ENCODE measurements at places on chromosomes 12 and 14. TPM values are rescaled to one million over a fixed set of nuclear protein-coding genes. Genes with fewer than 3 reads are reported as not detected.

The LRRC43 gene
- total RNA-seq = 0.54 TPM

The OVCH1 gene
- 0.36 TPM for total RNA-seq

The ADCY6 gene
- 16.4 TPM for total RNA-seq

The CMAS gene
- 29.1 TPM for total RNA-seq

The OTX2 gene
- not detected for total RNA-seq

The AJUBA gene
- total RNA-seq = 5.1 TPM

The BAZ1A gene
- total RNA-seq = 25.2 TPM

The OAS1 gene
- 9.6 TPM for total RNA-seq

GRCh38 chr12:42921741-42922504 is 332.4 kb upstream of the PRICKLE1 start:
- DNase-seq = no peak

DNA sequence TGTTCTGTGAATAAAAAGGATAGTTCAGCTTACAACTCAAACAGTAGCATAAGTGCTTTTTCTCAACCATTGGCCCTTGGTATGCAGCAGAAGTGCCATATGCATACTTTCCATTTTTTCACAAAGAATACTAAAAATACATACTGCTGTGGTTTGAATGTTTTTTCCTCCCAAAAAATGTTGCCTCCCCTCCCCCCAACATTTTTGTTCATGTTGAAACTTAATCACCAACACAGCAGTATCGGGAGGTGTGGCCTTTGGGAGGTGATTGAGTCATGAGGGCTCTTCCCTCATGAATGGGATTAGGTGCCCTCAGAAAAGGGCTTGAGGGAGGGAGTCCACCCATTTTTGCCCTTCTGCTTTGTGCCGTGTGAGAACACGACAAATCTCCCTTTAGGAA is 198.6 kb downstream of the ESR2 start:
- DNase-seq = no peak

DNA sequence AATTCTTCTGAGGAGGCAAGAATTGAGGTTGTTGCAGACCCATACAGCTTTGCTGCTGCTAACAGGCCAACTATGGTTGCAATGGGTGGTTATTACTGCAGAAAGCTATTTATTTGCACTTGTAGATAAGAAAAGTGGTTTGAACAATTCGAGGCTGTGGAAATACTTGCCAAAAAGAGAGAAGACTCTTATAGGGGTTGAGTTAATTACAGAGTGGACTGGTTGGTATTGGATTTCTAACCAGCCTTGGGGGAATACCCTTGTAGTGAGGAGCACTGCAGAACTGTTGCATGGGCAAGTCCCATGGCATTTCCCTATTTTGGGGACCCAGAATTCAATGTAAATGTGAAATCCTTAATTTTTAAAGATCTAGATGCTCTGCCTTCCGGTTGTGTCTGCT is 120.5 kb downstream of the KCNMB4 start:
- no peak for DNase-seq

- DNase-seq = no peak
These were observed 89.5 kb downstream of the TESC start for GRCh38 chr12:117009759-117010158.

DNA sequence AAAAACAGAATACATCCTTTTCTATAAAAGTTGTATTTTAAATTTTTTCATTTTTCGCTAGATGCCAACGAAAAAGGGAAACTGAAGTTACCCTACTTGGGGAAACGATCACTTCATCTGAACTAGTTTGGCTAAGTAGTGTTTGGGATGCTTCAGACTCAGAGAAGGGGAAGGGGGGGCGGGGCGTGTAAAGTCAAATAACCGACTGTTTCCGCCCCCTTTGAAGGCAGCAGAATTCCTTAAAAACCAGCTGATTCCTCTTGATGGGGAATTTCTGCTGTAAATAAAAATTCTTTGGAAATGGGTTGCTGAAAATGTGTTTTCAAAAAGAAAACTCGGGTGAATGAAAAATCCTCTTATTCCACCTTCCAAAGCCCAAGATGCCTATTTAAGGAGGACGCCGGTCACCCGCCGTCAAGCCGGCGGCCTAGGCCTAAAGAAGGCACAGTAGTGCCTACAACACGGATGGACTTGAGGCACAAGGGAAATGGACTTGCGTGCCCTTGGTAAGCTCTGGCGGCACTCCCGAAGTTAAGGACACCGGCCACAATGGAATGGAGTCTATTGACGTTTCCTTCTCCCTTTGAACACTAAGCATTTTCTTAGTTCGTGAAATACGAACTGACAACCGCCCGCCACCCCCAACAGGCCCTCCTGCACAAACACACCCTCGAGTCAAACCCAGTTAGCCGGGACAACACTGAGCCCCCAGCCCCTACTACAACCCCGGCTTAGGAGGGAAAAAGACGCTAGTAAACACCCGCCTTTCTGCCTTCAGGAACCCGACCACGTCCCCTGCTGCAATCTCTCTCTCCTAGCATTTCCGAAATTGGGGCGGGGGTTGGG is 1.9 kb downstream of the ATXN2 start:
- peak; percentile 68 for DNase-seq

- no peak for DNase-seq
These were observed 33.5 kb downstream of the UNC79 start for GRCh38 chr14:93464271-93464670.

DNA sequence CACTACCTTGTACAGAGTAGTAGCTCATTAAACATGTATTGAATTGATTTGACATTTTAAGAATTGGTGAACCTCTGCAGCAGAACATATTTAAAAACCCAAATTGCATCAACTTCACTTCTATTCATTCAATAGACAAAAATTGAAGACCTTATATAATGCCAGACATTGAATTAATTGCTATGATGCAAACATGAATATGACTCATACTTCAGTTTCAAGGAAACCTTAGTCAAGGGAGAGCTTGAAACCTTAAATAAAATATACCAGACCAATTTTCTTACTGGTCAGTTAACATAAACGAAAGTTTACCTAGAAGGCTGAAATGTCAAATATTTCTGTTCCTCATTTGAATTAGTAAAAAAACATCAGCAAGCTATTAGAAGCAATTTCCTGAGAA is 5.0 kb upstream of the MGAT4C start:
- DNase-seq = no peak

GRCh38 chr14:68734231-68734732 is 58.6 kb downstream of the ZFP36L1 start:
- no peak for DNase-seq

GRCh38 chr12:34406996-34407300 is 384.7 kb downstream of the ALG10 start:
- DNase-seq = peak; percentile 39

DNA sequence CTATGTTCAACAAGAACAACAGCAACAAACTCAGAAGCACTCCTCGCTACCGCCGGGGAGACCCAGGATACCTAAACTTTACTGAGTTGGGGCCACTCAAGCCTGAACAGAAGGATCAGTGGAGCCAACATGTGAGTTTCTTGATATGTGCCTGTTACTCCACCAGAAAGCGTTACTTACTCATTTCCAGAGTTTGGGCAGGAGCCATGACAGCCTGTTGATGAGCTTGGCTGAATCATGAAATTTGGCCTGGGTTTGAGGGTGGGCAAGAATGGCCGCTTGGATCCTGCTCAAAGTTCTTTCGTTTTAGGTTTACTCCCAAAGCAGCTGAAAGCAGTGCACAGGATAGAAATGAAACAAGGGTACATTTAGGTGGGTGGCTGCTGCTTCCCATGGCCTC is 12.0 kb upstream of the GALNT6 start:
- no peak for DNase-seq

- no peak for DNase-seq
These were observed 59.7 kb downstream of the FUT8 start for GRCh38 chr14:65472189-65472588.

DNA sequence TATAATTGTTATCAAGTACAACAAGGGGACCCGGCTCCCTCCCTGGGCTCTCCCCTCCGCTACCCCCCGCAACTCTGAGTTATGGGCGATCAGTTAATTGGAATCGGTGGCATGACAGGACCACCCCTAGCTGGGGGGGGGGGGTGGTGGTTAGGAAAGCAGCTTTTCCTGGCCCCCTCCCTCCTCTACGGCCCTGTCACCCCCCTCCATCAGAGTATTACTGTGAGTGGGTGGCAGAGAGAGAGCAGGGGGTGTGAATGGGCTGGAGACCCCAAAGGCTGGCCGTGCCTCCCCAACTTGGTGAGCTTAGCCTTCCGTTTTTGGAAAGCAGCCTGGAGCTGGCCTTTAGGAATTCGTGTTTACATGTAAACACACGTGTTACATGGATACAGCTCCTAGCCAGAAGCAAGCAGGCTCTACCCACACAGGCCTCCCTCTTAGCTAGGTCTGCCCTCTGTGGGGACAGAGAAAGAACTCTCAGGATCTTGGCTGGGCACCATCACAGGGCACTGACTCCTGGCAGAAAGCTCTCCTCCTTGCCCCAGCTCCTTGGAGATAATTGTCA is 1.1 kb upstream of the HOXC4 start:
- DNase-seq = no peak

DNA sequence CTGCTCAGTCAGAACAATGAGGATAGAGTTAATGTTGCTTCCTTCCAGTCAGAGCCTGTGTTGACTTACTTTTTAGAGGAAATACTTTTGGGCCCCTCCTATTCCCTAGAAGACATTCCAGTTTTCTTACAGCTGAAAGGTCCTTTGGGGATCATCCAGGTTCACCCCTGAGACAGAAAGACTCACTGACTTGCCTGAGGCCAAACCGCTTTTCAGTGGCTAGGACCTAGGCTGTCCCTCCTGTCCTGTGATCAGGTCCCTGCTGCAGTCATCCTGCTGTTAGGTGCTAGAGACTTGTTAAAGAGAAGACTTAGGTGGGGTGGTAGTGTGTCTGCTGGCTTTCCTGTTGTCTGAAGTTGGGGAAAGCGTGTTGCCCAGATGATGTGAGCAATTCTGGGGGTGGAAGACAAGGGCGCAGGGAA is 39.6 kb downstream of the SUSD6 start:
- DNase-seq = no peak

DNA sequence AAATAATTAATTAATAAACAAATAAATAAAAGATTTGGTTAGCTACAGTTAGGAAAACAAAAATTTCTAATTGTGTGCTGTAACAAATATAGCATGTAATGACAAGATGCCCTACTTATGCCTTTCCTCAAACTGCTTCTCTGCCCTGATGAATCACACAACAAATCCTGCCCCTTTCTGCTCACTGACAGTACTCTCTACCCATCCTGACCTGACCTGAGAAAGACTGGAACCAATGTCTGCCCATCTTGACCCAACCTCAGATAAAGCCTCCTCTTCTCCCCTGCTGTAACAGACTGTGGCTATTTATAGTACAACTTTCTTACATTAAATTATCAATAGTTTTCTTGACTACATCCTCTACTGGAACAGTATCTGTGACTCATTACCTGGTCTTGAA is 43.7 kb downstream of the PPP1R13B start:
- no peak for DNase-seq

GRCh38 chr12:7093892-7094291 is 1.6 kb upstream of the C1R start:
- DNase-seq = no peak

- no peak for DNase-seq
These were observed 220.2 kb downstream of the ANO6 start for GRCh38 chr12:45435945-45436710.

DNA sequence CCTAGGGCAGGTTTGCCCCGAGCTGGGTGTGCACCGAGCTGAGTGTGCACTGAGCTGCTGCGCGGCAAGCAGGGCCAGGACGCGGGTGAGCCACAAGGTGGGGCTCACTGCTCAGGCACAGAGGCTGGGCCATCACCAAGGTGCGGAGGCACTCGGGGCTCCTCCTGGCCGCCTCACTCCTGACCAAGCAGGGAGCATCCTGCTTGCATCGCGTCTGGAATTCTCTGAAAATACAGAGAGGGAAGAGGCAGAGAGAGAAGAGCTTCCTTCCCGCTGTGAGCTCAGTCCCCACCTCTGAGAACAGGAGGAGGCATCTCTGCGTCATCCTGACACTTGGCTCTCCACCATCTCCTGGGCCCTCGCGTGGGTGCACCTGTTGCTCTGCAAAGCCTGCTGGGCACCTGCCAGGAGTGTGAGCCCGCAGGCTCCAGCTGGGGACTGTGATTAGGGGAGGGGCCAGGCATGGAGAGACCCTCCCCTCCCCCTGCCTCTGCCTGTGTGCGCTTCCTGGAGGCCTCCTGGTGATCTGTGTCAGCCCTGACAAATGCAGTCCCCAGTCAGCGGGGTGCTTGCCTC is 116.3 kb downstream of the GLT1D1 start:
- no peak for DNase-seq

DNA sequence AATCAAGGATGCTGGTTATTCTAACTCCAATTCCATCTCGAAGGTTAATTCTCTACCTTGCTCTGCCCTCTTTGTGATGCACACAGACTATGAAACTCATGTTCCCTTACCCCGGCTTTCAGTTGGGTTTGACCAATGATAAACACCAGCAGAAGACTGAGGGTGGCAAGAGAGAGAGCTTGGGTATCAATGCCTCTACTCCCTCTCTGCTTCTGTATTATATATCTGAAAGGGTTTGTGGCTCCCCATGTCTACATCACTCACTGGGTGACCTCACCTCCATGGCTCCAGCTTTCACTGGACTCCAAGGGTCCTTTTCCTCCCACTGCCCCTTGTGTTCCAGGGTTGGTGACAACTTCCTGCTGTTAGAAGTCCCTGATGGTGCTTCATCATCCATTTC is 659.0 kb upstream of the TBX3 start:
- DNase-seq = no peak

- DNase-seq = peak; percentile 56
These were observed 5.0 kb upstream of the CYP46A1 start for GRCh38 chr14:99679111-99679510.

GRCh38 chr14:47555333-47555732 is 120.1 kb downstream of the MDGA2 start:
- no peak for DNase-seq

- no peak for DNase-seq
These were observed 107.5 kb downstream of the TMEM260 start for GRCh38 chr14:56687123-56687522.

GRCh38 chr12:95083938-95084337 is 10.5 kb upstream of the NR2C1 start:
- DNase-seq = peak; percentile 70

DNA sequence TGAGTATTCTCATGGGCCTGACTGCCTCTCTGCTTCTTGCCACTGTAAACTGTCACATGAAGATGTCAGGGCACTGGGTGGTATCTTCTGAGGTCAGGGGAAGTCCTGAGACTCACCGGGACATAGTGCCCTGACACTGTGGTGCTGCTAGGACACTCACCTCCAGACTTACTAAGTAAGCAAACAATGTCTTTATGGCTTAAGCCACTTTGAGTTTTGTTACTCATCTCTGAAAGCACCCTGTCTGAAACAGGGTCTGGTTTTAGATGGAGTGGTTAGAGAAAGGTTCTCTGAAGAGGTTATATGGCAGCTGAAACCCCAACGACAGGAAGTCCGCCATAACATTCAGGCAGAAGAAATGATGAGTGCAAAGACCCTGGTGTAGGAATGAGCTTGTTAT is 22.7 kb downstream of the GPR19 start:
- no peak for DNase-seq

DNA sequence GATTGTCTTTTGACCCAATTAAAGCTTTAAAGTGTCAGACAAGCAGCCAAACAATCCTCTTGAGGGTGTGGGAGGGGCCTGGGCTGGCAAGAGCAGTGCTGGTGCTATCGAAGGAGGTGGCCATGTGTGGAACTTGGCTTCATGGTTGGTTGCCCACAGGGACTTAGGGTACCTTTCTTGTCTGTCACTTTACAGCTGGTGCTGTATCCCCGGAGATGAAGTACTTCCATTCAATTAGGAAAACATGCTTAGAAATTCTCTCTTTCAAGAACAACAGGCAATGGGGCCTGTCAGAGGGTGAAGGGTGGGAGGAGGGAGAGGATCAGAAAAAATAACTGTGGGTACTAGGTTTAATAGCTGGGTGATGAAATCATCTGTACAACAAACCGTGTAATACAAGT is 86.5 kb downstream of the DAAM1 start:
- no peak for DNase-seq

GRCh38 chr12:30927222-30927611 is 669 bp downstream of the TSPAN11 start:
- DNase-seq = no peak
